Sciatic nerve (tissue), 2 donors: ENCODE measurements at places on chromosomes 3 and 15. TPM values are rescaled to one million over a fixed set of nuclear protein-coding genes. Genes with fewer than 3 reads are reported as not detected.

GRCh38 chr15:73467758-73468157, 24.8 kb downstream of the REC114 start:
- no peak for DNase-seq

GRCh38 chr3:68234076-68234780, 579.8 kb upstream of the SUCLG2 start:
- DNase-seq: no peak

- no peak for DNase-seq
These were observed 18.9 kb downstream of the VGLL4 start for GRCh38 chr3:11624704-11625375.

DNA sequence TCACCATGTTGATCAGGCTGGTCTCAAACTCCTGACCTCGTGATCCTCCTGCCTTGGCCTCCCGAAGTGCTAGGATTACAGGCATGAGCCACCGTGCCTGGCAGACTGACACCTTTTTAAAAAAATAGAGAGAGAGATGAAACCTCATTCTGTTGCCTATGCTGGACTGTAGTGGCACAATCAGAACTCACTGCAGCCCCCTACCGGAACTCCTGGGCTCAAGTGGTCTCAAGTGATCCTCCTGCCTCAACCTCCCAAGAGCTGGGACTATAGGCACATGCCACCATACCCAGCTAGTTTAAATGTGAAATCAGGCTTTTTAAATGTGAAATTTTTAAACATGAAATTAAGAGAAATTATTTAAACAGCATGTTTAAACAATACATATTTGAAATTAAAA, 265.2 kb upstream of the UBE2E1 start:
- no peak for DNase-seq

- DNase-seq: no peak
These were observed 141.6 kb downstream of the ECT2 start for GRCh38 chr3:172892158-172892557.

DNA sequence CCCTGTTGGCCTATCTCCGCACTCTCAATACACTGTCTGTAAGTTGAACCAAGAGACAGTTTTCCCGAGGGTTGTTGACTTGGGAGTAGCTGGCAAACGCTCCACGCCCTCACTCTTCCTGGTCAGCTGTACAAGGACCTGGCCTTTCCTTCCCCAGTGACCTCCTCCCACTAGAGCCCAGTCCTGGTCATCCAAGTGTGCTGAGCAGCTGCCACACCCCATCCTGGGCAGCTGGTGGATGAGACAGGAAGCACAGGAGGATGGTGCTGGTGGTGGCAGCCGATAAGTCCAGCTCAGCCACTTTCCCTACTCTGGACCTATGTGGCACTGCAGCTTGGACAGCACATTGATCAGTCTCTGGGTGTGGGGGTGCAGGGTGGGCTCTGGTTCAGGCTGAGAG, 19.8 kb downstream of the PFKFB4 start:
- DNase-seq: no peak

Gene RETNLB
- not detected for total RNA-seq

Gene GOLGA8T
- total RNA-seq: 1.5 TPM

Gene FGF7
- 239 TPM for total RNA-seq

Gene THRB
- total RNA-seq: 13.2 TPM

DNA sequence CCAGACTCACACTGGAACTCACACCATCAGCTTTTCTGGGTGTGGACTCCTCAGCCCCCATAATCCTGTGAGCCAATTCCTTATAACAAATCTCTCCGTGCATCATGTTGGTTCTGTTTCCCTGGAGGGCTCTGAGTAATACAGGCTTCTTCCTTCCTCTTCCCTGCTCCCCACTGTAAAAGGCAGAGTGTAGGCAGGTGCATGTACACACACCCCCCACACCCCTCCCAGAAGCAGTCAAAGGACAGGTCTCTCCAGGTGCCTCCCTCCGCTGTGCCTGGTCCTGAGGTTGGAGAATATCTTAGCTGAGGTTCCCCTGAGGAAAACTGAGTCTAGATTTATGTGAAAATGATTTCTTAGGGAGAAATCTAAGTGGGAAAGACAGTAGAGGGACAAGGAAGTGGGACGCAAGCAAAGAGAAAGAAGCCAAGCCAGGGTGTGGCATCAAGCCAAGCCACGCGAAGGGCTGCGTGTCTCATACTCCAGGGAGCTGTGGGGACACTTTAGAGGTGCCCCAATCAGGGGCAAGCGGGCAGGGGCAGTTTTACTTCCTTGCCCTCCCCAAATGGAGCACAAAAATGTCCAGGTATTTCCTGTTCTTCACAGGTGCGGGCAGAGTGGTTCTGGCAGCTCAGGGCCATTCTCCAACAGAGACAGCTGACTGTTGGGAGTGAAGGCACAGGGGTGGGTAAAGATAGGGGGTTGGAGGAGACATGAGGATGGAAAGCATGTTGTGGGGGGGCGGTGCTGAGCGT, 86.6 kb downstream of the HMG20A start:
- DNase-seq: peak; percentile 81

Gene KIF15
- 0.53 TPM for total RNA-seq

- DNase-seq: no peak
These were observed 60.2 kb downstream of the IL16 start for GRCh38 chr15:81256916-81257315.

- no peak for DNase-seq
These were observed 2.9 kb upstream of the SATB1 start for GRCh38 chr3:18428036-18428435.

Gene ZPLD1
- not detected for total RNA-seq

- no peak for DNase-seq
These were observed 550.7 kb upstream of the ALCAM start for GRCh38 chr3:104816008-104816407.

DNA sequence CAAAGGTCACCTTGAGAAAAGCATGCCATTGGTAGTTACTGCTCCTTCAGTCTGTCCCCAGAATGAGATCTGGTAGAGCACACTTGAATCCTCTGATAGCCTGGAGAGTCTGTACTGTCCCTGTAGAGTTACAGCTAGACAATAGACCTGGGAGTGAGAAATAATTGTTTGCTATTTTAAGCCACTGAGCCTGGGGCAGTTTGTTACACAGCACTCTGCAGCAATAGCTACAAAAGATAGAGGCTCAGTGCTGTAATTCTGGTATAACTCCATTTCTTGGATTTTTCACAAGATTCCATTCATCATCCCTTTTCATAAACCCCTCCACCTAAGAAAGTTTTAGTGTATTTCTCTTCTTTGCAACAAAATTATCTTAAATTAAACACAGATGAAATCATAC, 242.7 kb upstream of the ARRDC4 start:
- DNase-seq: no peak

- no peak for DNase-seq
These were observed 58.4 kb downstream of the SCAPER start for GRCh38 chr15:76846782-76847181.
